Fibroblast of upper back skin (primary cell): ENCODE measurements at places on chromosomes 1 and 21.

DNA sequence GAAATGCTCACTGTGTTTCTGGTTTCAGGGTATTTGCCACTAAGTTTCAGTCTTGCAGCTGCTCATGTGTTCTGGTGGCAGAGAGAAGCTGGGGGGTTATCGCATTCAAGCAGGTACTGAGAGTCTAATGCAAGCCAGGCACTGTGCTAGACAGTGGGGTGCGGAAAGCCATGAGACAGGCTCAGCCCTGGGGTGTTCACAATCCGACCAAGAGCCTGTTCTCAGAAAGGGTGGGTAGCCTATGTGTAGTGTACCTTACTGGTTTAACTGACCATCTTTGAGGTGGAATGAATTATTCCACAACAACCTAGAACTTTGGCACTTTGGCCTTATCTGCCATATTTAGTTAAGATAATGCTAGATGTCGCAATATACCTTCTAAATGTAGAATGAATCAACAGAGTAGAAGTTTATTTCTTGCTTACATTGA lies 55.3 kb upstream of the ROR1 start:
- no peak for DNase-seq

DNA sequence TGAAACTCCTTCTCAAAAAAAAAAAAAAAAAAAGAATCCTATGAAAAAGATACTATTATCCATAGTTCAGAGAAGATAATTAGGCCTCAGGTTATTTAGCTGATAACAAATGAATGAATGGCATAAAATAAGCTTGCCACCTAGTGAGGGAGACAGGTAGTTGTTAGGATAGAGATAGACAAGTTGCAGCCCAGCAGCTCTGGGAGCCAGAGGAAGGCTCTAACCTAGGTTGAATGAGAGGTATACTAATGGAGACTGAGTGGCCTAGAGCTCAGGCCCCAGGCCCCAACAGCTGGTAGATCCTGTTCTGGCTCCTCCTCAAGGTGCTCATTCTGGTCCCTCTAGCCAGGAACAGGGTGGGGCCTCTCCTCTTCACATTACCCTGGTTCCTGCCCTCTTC lies 20.6 kb upstream of the RSPO1 start:
- DNase-seq, result no peak

GRCh38 chr1:9689971-9690381 lies 38.4 kb downstream of the PIK3CD start:
- peak; percentile 14 for DNase-seq

DNA sequence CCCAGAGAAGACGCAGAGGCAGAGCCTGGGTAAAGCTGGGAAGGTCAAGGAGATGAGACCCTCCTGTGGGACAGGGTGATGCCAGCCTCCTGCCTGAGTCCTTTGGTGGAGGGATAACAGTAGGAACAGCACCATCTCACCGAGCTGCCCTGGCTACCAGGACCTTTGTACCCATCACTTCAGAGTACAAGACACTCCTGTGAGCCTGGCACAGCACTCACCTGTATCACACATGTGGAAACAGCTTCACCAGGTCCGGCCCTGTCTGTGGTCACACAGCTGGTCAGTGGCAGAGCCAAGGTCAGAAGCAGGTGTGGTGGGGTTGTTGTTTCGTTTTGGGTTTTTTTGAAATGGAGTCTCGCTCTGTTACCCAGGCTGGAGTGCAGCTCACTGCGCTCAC lies 5.0 kb upstream of the TMEM200B start:
- DNase-seq, result no peak

GRCh38 chr1:20555758-20556120 lies 3.4 kb downstream of the FAM43B start:
- DNase-seq, result no peak

- DNase-seq, result peak; percentile 95
Observed at GRCh38 chr1:212470059-212470458, 37.3 kb downstream of the NENF start.

DNA sequence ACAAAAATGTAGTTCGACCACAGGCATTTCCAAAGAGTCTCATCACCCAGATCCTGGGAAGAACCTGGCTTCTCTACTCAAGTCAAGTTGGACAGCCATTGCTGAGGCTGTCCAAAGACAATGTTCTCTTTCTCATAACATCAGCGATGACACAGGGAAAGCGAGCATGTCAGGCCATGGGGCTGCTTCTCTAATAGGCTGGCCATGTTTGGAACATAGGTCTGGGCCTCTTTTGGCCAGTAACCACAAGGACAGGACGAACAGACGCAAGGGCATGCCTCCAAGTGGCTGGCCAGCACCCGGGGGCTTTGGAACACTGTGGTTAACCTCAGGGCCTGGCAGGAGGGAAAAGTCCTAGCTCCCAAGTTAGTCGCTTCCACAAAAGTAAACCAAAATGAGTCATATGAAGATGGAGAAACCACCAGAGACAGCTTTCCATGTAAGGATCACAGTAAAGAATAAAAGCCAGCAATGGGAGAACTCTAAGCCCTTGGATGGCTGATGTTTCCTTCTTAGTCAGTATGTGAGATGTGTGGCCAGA lies 80.6 kb upstream of the SLC44A3 start:
- peak; percentile 96 for DNase-seq

- DNase-seq, result no peak
Observed at GRCh38 chr1:89037186-89037585, 14.5 kb upstream of the GBP3 start.

GRCh38 chr1:37506740-37507139 lies 7.8 kb downstream of the MEAF6 start:
- DNase-seq, result no peak

- no peak for DNase-seq
Observed at GRCh38 chr1:56249234-56249633, 330.1 kb downstream of the PLPP3 start.

DNA sequence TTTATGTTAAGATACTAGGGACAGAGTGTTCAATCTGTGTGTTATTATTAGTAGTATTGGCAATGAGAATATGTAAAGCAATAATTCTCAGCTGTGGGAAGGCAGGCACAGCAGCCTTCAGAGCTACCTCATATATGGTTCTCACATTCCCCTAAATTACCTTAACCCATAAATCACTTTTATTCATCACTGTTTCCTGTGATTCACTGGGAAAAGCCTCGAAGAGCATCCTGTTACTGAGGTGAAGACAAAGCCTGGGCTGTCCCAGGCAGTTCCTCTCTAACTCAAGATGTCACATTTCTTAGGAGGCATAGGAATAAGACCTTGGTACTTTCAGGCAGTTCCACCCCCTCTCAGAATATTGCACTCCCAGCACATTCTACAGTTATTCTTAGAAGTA lies 965.7 kb downstream of the NCAM2 start:
- DNase-seq, result peak; percentile 34

GRCh38 chr1:244375051-244375450 lies 76.7 kb downstream of the ADSS2 start:
- DNase-seq, result no peak

- DNase-seq, result peak; percentile 1
Observed at GRCh38 chr1:50271968-50272578, 151.2 kb downstream of the DMRTA2 start.

GRCh38 chr1:232457595-232457994 lies 172.3 kb downstream of the SIPA1L2 start:
- DNase-seq, result no peak

DNA sequence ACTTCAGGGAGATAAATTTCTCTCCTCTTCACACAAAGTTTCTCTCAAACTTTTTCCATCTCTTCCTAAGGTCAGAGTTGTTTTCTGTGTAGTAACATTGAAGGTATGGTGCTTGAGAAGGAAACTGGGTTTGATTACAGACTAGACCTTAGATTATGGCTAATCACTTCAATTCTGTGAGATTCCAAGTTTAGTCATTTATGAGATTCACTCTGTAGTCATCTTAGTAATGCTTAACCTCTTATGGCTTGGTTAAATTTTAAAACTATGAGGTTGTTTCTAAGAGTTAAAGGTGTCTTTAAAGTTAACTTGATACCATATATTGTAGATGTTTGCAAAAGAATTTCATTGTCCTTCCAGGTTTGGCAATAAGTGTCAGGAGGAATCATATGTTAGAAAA lies 1092.2 kb downstream of the KCNT2 start:
- DNase-seq, result peak; percentile 13

DNA sequence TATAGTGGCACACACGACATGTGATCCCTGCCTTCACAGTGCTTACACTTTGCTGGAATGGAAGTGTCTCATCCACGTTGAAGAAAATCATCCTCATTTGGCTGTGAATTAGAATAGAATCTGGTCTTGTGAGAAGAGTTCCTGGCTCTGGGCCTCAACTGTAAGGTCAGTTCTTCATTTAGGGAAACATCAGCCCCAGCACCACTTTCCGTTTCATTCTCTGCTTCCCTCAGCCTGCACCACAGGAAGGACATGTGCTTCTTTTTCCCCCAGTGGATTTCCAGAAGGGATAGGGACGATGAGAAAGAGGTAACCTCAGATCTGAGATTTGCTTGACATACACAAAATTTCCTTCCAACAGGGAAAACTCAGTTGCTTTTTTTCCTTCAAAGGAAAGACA lies 3.7 kb upstream of the ALX3 start:
- no peak for DNase-seq

GRCh38 chr1:200415789-200416593 lies 6.2 kb upstream of the ZNF281 start:
- peak; percentile 99 for DNase-seq

DNA sequence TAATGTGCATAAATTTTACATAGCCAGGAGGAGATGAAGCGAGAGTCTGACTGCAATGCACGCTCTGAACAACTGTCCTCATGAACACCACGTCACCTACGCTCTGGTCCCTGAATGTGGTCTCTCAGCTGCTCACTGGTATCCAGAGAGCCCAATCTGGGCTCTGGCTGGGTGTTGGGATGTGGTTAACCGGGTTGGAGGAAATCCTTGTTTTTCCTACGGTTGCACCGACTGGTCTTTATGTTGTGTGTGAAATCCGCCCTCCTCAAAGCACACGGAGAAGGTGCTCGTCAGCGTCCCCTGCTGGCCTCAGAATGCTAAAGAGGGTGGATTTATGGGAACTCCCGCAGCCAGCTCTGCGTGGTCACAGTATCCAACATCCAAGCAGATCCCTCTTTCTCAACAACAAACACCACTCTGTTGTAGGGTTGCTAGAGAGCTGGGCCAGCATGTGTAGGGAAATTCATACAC lies 51.8 kb upstream of the FAM89A start:
- DNase-seq, result peak; percentile 12

GRCh38 chr1:240122639-240123613 lies 31.2 kb downstream of the FMN2 start:
- DNase-seq, result peak; percentile 23

- no peak for DNase-seq
Observed at GRCh38 chr21:39531064-39531463, 79.3 kb downstream of the SH3BGR start.

GRCh38 chr21:43754948-43755781 lies 20.9 kb downstream of the CSTB start:
- DNase-seq, result no peak

GRCh38 chr1:216500273-216500967 lies 77.2 kb upstream of the USH2A start:
- no peak for DNase-seq

GRCh38 chr1:35115459-35116383 lies 36.5 kb downstream of the ZMYM1 start:
- DNase-seq, result peak; percentile 3

- DNase-seq, result no peak
Observed at GRCh38 chr1:2384941-2385481, 6.3 kb downstream of the MORN1 start.

DNA sequence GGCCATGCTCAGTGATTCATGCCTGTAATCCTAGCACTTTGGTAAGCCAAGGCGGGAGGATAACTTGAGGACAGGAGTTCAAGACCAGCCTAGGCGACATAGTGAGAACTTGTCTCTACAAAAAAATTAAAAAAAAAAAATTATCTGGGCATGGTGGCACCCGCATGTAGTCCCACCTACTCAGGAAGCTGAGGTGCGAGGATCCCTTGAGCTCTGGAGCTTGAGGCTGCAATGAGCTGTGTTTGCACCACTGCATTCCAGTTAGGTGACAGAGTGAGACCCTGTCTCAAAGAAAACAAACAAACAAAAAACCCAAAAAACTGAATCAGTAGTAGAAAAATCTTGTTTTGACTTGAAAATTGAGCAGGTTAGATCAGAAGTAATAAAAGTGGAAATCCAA lies 67.1 kb upstream of the IPO9 start:
- no peak for DNase-seq

- no peak for DNase-seq
Observed at GRCh38 chr1:248703674-248704073, 1.1 kb upstream of the OR14I1 start.

DNA sequence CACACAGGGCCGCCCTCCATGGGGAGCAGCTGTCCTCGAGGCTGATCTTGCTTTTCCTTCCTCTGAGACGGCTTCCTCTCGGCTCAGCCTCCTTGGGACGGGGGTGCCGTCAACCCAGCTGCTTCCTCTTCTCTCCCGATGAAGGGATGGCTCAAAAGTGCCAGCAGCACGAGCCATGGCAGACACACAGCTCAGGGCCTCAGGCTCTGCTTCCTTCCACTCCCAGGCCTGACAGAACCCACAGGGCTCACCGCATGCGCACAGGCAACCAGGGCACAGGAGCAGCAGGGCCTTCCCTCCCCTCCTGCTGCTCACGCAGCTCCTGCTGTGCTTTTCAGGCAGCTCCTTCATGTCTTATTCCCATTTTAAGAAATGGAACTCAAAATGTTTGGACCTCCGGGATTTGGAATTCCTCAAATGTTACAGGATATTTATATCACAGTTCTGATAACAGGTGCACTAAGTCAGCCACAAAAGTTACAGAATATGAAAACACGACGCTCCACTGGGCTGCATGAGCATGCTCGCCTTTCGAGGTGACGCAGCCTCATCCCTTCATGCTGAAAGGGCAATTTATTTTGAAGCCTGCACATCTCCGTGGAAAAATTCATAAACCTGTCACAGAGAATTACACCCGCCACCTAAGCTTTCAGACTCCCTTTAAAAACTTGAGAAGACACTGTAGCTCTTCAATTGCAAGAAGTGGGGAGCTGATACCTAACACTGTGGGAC lies 84.4 kb downstream of the HSF2BP start:
- DNase-seq, result no peak

DNA sequence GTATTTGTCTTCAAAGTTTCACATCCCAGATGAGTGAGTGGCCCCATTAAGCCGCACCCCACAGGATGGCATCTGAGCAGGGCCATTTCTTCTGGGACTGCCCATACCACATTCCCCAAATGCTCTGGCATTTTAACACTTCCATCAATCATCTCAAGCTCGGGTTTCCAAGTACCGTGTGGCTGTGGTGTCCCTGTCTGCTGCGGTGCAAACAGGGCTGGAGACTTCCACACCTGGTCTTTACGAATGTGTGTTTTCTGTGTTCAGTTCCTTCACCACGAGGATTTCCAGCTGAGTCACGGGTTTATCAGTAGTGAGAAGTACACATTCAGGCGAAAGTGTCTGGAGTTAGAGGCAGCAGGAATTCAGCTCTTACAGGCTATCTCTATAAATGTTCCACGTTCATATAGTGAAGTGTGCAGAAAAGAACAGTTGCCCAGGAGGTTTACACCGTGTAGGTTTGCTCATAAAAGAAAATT lies 195.2 kb downstream of the RHOU start:
- DNase-seq, result no peak

GRCh38 chr1:25766721-25767436 lies 33.1 kb upstream of the SELENON start:
- DNase-seq, result no peak
